ENCODE measurements at places on chromosomes 5 and 9. TPM values are rescaled to one million over a fixed set of nuclear protein-coding genes. Genes with fewer than 3 reads are reported as not detected.

DNA sequence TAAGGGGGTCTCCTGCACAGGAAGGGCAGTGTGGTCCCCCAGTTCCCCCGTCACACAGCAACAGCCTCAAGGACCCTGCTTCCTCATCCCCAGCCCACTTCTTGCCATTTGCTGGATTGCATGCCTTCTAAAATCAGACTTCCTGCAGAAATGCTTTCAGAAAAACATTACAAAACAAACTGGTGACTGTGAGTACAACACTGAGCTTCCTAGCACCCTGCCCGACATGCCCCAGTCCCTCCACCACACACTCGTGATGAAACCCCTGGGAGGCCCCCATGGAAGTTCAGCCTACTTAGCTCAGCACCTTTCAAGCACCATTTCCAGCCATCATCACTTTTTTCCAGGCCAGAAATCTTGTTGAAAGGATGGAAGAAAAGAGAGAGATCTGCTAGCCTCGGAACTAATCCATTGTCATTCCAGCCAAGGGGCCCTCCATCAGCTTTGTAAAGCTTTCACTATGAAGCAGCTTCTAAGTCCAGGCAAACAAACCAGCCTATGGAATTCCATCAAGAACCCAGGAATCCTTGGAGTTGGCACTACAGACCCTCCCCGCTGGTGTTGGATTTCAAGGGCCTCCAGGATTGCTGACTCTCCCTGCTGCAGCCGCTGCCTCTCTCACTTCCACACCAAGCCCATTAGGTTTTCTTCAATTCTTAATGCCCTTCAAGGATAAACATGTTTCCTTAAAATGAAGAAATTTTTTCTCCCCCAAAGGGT, 114.6 kb downstream of the C5orf15 start:
- DNase-seq: no peak

GRCh38 chr9:129236441-129237145, 58.5 kb upstream of the IER5L start:
- DNase-seq: no peak

The IL5 gene
- not detected for total RNA-seq

DNA sequence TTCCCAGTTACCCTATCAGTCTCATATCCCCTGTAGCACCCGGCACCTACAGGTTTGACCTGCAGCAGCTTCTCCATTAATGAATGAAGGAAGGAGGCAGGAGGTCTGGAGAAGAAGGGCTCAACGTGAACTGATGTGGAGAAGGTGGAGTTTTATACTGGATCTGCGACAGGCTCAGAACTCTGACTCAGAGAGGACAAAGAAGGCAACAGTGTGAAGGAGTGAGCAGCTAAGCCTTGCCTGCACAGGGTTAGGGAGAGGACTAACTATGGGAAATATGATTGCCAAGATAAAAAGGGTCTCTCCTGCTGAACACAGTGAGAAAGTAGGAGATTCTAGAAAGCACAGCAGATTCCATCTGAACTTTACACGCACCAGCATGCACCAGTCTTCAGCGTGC, 23.6 kb downstream of the RASEF start:
- no peak for DNase-seq

The PAEP gene
- total RNA-seq: not detected

GRCh38 chr9:68668127-68668526, 36.9 kb upstream of the PIP5K1B start:
- no peak for DNase-seq

The SPINK4 gene
- total RNA-seq: not detected

- no peak for DNase-seq
These were observed 168.5 kb upstream of the VLDLR start for GRCh38 chr9:2453106-2453505.

GRCh38 chr5:177232358-177232757, 71.2 kb downstream of the RAB24 start:
- DNase-seq: no peak

- DNase-seq: peak; percentile 90
These were observed 101.0 kb upstream of the PIK3R1 start for GRCh38 chr5:68114378-68115040.

GRCh38 chr5:78544561-78545201, 103.9 kb downstream of the LHFPL2 start:
- peak; percentile 79 for DNase-seq

The CARTPT gene
- total RNA-seq: not detected

DNA sequence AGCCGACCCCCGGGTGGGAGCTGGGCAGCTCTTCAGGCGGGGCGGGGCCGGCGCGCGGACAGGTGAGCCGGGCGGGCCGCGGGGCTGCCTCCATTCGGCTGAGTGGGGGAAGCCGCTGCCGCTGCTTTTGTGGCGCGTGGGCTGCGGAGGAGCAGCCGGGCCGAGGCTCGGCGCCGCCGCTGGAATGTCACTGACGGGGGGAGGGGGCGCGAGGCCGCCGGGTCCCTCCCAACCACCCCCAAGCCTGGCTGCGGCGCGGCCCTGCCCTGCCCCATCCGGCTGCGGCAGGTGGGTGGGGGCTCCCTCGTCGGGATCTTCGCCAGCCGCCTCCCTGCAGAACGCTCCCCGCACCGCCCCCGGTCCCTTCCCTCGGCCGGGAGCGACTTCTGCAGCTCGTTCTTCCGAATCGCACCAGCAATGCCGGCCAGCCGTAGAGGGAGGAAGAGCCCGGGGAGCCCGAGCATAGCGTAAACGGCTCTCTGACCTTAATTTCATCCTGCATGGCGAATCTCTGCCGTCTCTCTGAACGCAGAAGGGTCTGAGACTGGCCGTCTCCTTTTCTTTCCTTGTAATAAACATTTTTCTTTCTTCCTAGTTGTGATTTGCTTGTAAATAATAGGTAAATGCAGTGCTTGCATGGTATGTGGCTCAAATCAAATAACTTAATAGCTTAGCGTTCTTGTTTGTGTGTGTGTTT, 505 bp downstream of the SPTAN1 start:
- DNase-seq: peak; percentile 54

DNA sequence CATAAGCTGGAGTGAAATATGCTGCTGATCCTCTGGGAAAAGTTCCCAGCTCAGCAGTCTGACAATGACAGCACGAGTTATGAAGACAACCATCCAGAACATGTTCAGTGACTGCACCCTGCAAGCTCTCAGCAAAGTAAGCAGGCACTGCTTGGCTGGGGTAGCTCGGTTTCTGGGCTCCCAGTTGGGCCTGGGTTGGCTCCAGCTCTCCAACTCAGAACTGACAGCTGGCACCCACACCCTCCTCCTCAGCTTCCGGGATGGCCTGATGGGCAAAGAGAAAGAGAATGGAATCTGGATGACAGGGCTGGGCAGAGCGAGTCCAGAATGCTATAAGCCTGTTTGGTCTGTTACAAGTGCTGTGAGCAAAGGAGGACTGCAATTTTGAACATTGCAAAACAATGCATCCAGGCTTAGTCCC, 185.0 kb downstream of the CSNK1G3 start:
- DNase-seq: no peak

The FCN2 gene
- total RNA-seq: not detected

DNA sequence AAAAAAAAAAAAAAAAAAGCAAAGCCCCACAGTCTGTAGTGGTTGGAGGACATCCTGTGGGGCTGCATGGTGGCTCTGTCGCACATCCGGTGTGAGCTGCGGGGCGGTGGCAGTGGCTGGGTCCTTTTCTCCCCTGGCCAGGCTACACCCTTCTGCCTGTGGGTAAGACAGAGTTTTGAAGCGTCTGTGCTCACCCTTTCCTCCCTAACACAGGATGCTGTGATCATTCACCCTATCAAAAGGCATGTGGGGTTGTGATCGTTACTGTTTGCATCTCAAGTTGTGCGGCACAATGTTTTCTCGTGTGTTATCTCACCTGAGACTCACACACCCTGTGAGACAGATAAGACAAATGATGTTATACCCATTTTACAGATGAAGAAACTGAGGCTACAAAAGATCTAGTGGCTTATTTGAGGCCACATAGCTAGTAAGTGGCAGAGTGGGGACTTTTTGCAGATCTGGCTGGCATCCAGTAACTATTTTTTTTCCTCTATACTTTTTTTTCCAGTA, 17.5 kb downstream of the IRF1 start:
- no peak for DNase-seq

- DNase-seq: peak; percentile 33
These were observed at the start of gene C5orf52 for GRCh38 chr5:157670662-157671591. TSS of gene C5orf52 (plus strand) at chr5:157671533. CDS start at chr5:157671615, 82 bp downstream.

DNA sequence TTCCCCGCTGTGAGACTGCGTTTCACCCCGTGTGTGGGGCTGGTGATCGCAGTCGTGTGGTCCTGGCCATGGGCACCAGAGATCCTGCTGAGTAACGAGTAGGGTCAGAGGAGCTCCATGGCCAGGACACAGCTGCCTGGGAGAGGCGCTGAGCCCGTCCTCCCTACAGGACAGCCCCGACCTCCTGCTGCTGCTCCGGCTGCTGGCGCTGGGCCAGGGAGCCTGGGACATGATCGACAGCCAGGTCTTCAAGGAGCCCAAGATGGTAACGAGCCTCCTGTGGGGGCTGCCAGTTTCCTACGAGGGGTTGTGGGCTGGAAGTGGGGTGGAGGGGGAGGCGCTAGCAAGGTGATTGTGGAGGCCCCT, 11.0 kb downstream of the NELFB start:
- no peak for DNase-seq

- peak; percentile 76 for DNase-seq
These were observed 1.3 kb downstream of the ERBIN start for GRCh38 chr5:65927503-65928321.

GRCh38 chr9:128716581-128717254, 7.2 kb downstream of the ZDHHC12 start:
- DNase-seq: no peak

The DNAJA1 gene
- 265 TPM for total RNA-seq

- DNase-seq: peak; percentile 83
These were observed 138.4 kb downstream of the MAPKAP1 start for GRCh38 chr9:125568621-125569020.

DNA sequence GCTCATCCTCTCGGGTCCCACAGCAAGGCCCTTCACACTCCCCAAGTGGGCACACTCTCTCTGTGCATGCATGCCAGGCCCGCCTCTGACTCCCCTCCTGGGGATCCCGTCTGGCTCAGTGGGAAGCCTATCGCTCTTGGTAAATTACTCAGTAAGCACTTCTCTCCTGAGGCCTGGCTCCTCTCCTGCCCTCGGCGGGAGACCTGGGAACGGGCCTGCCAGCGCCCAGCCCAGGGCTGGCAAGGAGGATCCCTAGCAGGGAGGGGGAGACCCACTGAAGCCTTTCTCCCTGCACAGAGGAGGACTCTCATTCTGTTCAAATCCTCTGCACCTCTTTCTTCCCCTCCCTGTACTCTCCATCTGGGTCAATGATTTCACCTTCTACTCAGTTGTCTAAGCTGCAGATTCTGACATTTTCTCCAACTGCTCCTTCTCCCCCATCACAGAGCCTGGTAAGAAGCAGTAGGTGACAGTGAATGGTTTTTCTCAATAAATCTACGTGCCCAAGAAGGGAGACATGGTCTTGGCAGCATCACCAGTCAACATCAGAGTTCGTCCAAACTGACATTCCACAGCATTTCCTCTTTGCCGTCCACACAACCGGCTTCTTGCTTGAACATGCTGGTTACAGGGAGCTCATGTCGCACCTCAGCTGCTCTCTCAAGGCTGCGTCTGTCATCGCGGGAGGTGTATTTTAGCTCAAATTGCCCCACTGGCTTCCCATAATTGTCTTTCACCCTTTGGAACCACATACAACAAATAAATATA, 81.9 kb downstream of the GPR21 start:
- DNase-seq: no peak

DNA sequence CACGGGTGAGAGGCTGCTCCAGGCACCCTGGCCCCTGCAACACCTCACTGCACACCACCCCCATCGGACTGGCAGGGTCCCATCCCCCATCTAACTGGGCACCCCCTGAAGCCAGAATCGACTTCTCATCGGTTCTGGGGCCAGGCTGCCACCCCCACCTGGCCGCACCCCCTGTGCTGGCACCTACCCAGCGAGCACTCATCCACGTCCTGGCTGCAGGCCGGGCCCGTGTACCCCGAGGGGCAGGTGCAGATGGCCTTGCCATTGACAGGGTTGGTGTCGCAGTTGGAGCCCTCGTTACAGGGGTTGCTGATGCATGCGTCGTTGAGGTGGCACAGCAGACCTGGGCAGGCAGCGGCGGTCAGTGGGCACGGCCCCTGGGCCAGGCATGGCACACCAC, 27.9 kb downstream of the NOTCH1 start:
- DNase-seq: no peak

GRCh38 chr5:44862808-44863207, 54.1 kb downstream of the MRPS30 start:
- DNase-seq: peak; percentile 52

DNA sequence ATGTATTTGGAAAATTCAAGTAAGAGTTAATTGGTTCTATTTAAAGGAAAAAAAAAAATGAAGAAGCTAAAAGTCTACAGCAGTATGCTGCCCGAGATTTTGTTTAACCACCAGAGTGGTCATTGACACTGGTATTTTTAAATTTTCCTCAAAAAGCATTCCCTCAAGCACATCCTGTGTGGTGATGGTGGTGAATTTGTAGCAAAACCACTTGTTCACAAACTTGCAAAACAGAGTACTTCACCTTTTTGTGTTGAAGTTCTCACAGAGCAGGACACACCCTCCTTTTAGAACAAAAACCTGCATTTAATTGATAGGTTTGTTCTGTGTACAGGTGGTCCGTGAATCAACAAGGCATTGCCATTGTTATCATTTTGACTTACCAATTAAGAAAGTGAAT, 374.2 kb downstream of the EFNA5 start:
- no peak for DNase-seq

DNA sequence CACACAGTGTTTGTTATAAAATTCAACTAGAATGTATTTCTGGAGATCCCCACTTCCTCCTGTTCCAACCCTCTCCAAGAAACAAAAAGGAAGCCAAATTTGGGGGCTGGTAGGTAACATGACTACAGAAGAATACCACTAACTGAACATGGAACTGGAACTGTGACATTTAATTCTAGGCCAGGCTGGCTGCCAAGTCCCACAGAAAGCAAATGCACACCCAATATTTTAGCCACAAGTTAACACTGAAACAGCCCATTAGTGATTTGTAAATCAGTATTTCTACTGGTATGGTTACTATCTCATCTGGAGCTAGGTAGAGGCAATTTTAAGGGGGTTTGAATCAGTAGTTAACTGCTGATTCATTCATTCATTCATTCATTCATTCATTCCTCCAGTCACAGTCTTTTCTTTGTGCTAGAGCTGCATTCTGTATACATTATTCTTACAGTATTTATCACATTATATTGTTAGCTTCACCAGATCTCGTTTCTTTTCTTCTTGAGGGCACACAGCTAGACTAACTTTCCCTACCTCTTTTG, 131.7 kb upstream of the GDNF start:
- no peak for DNase-seq

The KCNIP1 gene
- total RNA-seq: 0.27 TPM

The LCN6 gene
- total RNA-seq: not detected

DNA sequence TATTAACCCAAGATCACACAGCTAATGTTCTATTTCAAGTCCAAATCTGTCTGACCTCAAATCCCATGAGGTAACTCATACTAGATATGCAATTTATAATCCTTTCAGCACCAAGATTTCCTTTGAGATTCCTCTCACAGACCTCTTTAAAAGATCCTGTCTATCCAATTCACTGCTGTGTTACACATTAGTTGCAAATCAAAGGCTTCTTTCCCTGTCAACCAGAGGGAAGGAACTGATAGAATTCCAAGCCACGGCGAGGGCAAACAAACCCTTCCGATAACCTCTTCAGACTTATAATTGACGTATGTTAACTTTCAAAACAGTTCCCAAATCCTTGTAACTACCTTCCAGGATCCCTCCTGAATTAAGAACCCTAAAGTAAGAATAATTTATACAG, 168.9 kb downstream of the DRD1 start:
- DNase-seq: no peak
